ENCODE measurements at places on chromosomes 2 and 18. TPM values are rescaled to one million over a fixed set of nuclear protein-coding genes. Genes with fewer than 3 reads are reported as not detected.
A peak's percentile ranks its signal among the peaks of the same experiment; 100 is the strongest.

PLCD4 gene
- not detected for total RNA-seq

- no peak overlapping the region for H3K27ac ChIP-seq
- H3K36me3 ChIP-seq: peaks cover 17% of the 10 kb centered on the region
- no peak for DNase-seq
- H3K4me1 ChIP-seq: peaks cover 17% of the 10 kb centered on the region
Measured at GRCh38 chr2:69390471-69390870, 3.4 kb upstream of the GFPT1 start.

C2orf15 gene
- total RNA-seq: 1.0 TPM

- peak; percentile 6 for DNase-seq
- H3K36me3 ChIP-seq: peaks cover 33% of the 10 kb centered on the region
- H3K4me1 ChIP-seq: peaks cover 9% of the 10 kb centered on the region
- no peak overlapping the region for H3K4me3 ChIP-seq
Measured at GRCh38 chr2:174158003-174158402, 90.3 kb downstream of the OLA1 start.

CCDC141 gene
- 4.8 TPM for total RNA-seq

GRCh38 chr2:222292149-222293134, 6.4 kb downstream of the PAX3 start:
- H3K27me3 ChIP-seq: peaks cover 100% of the 10 kb centered on the region
- H3K27ac ChIP-seq: no peak overlapping the region
- DNase-seq: no peak
- peaks cover 2% of the 10 kb centered on the region for H3K36me3 ChIP-seq
- H3K4me1 ChIP-seq: peaks cover 19% of the 10 kb centered on the region

NFATC1 gene
- 98.5 TPM for total RNA-seq

DNA sequence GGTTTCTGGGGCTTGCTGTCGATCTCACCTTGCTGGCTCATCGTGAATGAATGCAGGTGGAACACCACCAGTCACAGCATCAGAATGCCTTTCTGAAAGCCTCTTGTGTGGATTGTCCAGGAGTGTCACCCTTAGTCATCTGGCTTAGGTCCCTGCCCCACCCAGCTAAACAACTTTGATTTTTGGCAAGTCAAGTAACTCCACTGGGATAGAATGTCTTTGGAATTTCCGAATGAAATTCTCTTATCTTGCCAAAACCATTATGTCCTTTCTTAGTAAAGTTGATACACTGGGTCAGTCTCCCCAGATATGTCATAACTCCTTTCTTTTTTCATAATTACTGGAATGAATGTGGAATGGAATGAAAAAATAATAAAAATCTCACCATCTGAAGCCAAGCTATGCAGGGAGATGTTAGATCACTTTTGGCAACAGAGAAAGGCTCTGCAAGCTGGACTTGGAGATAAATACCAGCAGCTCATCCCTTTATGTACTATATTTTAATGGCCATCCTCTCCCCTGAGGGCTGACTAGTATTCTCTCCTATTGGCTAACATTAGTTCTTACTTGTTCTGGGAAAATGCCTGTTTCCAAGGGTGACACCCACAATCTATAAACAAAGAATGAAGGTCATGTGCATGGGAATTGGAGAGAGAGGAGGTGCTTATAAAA, 35.4 kb downstream of the INSIG2 start:
- no peak for DNase-seq
- no peak overlapping the region for H3K27ac ChIP-seq
- no peak overlapping the region for H3K4me3 ChIP-seq
- H3K4me1 ChIP-seq: no peaks in the 10 kb centered on the region
- H3K27me3 ChIP-seq: peaks cover 25% of the 10 kb centered on the region

GRCh38 chr2:30354621-30355020, 92.4 kb upstream of the LCLAT1 start:
- peaks cover 12% of the 10 kb centered on the region for H3K4me1 ChIP-seq
- H3K36me3 ChIP-seq: no peaks in the 10 kb centered on the region
- H3K27ac ChIP-seq: no peak overlapping the region

UBR3 gene
- total RNA-seq: 15.1 TPM
